Caki2 (cell line): ENCODE measurements at places on chromosomes 13 and 19. TPM values are rescaled to one million over a fixed set of nuclear protein-coding genes. Genes with fewer than 3 reads are reported as not detected.

The NUDT15 gene
- total RNA-seq: 18.1 and 19.0 TPM in 2 replicates

The FBXO27 gene
- total RNA-seq: 28.1 and 50.7 TPM in 2 replicates

The CYP4F12 gene
- total RNA-seq: 2.6 and 5.2 TPM in 2 replicates

The ACTL9 gene
- total RNA-seq: not detected in 2 replicates

- no peak for DNase-seq
These were observed 39.3 kb downstream of the BRD4 start for GRCh38 chr19:15292847-15293582.

DNA sequence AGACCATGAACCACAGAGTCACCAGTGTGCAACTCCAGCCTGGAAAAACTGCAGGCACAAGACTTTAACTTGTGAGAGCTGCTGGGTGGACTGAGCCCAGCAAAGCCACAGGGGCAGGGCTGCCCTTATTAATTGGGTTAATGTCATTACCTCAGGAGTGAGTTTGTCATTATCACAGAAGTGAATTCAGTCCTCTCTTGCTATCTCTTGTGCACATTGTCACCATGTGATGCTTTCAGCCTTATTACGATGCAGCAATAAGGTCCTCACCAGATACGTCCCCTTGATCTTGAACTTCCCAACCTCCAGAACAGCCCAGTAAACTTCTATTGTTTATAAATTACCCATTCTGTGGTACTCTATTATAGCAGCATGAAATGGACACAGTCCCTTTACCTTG lies 158.1 kb downstream of the LHFPL6 start:
- no peak for DNase-seq

GRCh38 chr13:69180034-69180433 lies 927.6 kb upstream of the ATXN8OS start:
- DNase-seq: no peak

DNA sequence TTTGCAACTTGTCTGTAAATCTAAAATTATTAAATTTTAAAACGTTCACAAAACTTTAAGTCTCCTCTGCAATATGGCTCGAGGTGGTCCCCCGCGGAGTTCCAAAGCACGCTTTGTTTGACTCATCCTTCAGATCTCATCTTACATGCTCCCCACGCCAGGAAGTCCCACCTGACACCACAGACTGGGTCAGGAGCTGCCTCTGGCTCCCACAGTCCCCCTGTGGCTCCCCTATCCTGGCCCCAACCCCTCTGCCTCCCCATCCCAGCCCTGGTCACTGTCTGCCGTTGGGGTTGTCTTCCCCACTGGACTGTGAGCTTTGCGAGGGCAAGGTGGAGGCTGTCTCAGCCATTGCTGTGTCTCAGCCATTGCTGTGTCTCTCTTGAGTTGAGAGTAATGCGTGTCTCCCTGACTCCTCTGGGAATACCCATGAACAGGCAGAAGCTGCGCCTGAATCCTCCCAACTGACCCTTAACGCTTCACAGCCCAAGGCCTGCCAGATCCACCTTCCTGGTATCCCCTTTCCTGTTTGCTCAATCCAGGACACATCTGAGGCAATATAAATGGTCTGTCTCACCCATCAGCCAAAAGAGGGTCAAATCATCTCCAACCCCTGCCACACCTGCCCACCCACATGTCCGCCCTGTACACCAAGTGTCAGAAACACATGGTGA lies 15.9 kb downstream of the DYRK1B start:
- no peak for DNase-seq

GRCh38 chr19:50750010-50750409 lies 20.3 kb upstream of the GPR32 start:
- no peak for DNase-seq

DNA sequence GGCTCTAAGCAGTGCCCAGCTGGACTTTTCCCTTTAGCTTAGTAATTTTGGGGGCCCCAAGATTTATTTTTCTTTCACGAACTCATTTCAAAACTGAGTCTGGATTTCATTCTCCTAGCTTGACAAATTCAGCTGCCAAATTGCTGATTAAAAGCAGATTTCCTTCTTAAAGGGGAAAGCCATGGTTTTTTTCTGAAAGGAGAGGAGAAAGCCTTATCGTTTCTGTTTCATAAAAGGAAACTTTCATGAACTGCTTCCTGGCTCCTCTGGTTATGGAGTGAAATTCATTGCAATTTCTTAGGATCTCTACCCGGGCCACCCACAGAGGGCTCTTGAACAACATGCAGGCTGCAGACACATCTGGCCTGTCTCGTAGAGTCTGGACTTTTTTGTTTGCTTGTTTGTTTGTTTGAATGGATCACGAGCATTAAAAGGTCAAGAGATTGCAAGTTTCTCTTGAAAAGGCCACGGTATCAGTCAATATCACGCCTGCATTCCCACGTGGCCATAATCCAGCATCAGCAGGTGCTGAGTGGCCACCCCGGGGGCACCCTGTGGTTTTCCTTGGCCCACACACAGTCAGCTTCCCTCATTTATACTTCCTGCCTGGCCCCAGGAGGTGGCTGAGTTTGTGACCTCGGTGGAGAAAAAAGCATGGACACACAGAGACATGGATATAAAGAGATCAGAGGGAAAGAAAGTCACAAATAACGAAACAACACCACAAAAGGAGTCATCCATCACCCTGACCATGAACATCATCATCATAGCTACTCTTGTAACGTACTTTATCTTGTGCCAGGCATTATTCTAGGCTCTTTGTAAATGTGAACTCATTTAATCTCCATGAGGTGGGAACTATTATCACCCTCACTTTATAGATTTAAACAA lies 10.5 kb upstream of the KLK4 start:
- no peak for DNase-seq

DNA sequence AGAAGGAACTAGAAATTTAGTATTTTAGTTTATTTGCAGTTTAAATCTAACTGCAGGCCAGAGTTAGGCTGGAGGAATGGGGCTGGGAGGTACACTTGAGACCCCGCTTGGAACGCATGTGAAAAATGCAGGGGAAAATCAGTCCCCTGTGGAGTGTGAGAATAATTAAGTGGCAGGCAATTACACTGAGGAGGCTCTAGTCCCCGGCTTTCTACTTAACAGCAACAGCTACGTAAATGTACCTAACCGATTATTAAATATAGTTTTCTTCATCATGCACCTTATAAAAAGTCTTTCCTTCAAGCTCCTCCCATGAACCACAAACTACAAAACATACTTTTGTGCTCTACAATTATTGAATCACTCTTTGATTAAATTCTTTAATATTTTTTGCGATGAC lies 804 bp downstream of the ZNF708 start:
- no peak for DNase-seq

GRCh38 chr19:3507371-3508120 lies 1.4 kb downstream of the FZR1 start:
- no peak for DNase-seq
